ENCODE measurements at places on chromosomes 2 and 18. TPM values are rescaled to one million over a fixed set of nuclear protein-coding genes. Genes with fewer than 3 reads are reported as not detected.

DNA sequence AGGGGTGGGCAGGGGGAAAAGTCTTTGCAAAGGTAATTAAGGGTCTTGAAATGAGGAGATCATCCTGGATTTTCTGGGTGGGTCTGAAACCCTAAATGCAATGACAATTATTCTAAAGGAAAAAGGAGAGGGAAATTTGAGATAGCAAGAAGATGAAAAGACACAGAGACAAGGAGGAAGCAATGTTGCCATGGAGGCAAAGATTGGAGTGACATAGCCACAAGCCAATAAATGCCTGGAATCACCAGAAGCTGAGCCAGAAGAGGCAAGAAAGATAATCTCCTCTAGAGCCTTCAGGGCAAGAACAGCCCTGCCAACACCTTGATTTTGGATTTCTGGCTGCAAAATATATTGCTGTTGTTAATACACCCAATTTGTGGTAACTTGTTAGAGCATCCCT is 1246.3 kb upstream of the PIK3C3 start:
- no peaks in the 10 kb centered on the region for H3K4me1 ChIP-seq
- H3K27ac ChIP-seq = no peak overlapping the region
- H3K27me3 ChIP-seq = no peaks in the 10 kb centered on the region
- no peak overlapping the region for H3K4me3 ChIP-seq
- DNase-seq = no peak

The NCK2 gene
- 20.1 TPM for total RNA-seq

DNA sequence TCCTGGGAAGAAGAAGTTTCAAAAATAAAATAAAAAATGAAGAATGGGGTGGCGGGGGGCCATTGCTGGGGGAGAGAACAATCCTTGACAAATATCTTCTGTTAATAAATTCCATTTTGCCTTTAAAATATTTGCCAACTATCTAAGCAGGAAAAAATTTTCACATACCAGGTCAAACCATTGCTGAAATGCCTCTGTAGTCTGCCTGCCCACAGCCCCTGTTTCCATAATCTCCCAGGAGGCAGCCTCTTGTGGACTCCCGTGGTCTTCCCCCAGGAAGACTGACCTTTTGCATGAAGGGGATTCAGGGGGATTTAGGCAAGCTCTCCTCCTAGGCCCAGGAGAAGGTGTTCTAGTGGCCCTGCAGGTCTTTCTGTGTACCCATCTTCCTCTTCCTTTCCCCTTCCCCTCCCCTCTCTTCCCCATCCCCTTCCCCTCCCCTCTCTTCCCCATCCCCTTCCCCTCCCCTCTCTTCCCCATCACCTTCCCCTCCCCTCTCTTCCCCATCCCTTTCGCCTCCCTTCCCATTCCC is 61.0 kb downstream of the RPL37A start:
- no peaks in the 10 kb centered on the region for H3K36me3 ChIP-seq
- peaks cover 37% of the 10 kb centered on the region for H3K4me1 ChIP-seq
- H3K27me3 ChIP-seq = peaks cover 8% of the 10 kb centered on the region
- no peak overlapping the region for H3K27ac ChIP-seq
- DNase-seq = no peak

- H3K27me3 ChIP-seq = peaks cover 1% of the 10 kb centered on the region
- peak; percentile 95 for DNase-seq
- peak overlapping the region; percentile 98 for H3K27ac ChIP-seq
- H3K4me1 ChIP-seq = peaks cover 100% of the 10 kb centered on the region
- peak overlapping the region; percentile 84 for H3K4me3 ChIP-seq
- H3K36me3 ChIP-seq = no peaks in the 10 kb centered on the region
These were observed 88.1 kb upstream of the KLF7 start for GRCh38 chr2:207253666-207254345.

DNA sequence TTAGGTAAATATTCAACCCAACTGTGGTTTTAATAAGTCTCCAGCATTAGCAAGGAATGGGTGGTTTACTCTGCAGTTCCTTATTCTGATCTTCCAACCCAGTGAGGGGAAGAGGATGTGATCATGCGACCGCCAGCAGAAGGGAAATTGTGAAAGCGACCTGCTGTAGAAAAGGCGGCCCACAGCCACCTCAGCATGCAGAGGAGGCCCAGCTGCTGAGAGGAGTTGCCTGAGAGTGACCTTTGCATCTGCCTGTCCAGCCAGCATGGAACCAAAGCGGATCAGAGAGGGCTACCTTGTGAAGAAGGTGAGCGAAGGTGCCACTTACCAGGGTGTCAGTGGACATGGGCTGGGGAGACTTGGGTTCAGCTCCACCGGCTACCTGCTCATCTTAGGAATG is at the start of gene PLEK:
PLEK (plus strand) TSS at position 196 of the 400 bp plus-strand sequence; CDS start at position 266, 70 bp downstream.
- H3K36me3 ChIP-seq = no peaks in the 10 kb centered on the region
- no peak within 1 kb of the TSS for H3K4me3 ChIP-seq
- H3K4me1 ChIP-seq = peaks cover 16% of the 10 kb centered on the region
- peaks cover 12% of the 10 kb centered on the region for H3K27me3 ChIP-seq
- no peak within 1 kb of the TSS for H3K27ac ChIP-seq

DNA sequence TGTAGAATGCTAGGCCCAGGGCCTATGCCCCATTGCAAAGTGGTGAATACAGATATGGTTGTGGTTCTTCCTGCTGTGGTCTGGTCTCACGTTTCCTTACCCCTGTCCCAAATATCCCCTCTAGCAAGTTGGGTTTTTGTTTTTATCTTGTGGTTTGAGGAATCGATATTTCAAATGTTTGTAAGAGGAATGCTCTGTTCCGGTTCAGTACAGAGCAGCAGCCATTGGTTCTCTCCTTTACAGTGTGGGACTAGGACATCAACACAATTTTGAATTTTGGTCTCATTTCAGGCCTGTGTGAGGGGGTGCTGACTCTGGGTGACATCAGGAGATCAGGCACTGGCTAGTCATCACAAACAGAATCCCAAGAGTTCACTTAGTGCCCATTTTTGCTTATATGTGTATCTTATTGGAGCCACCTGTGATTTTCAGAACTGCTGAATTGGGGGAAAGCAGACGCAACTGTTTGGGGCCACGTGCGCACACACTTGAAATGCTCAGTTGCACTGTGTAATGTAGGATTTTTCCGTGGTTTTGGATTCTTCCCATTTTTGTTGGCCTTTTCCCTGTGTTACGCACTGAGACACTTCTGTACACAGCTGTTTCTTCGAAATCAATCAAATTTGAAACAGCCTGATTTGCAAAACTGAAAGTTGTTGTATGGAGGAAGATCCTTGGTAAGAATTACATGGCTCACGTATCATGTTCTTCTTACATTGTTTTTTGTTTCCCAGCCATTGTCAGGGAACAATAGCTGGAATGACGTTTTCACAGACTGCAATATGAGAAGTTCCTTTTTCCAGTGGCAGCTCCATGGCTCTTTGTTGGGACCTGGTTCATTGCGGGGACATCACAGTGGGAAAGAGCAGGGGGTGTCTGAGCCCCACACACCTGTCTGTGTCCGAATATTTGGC is 8.6 kb downstream of the SH3BP4 start:
- peaks cover 50% of the 10 kb centered on the region for H3K36me3 ChIP-seq
- H3K4me1 ChIP-seq = peaks cover 96% of the 10 kb centered on the region
- no peak for DNase-seq

DNA sequence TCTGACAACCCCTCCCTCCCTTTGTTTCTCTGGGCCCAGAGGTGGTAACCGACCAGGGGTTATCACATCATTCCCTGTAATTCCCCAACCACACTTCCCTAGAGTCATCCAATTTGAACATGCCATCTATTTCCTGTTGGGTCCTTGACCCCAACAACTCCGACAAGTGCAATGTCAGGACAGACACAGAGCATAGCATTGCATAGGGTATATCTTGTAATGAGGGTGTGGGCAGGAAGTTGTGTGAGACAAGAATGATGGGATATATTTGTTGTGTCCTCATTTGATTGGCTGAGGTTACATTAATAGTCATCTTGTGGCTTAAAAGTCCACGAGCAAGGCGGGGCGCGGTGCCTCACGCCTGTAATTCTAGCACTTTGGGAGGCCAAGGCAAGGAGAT is 33.4 kb upstream of the CNOT11 start:
- H3K27me3 ChIP-seq = no peaks in the 10 kb centered on the region
- H3K27ac ChIP-seq = no peak overlapping the region
- H3K4me1 ChIP-seq = no peaks in the 10 kb centered on the region
- no peak for DNase-seq

GRCh38 chr18:58529714-58530354 is 99.1 kb downstream of the ALPK2 start:
- H3K4me3 ChIP-seq = no peak overlapping the region
- H3K27me3 ChIP-seq = no peaks in the 10 kb centered on the region
- DNase-seq = peak; percentile 45
- H3K36me3 ChIP-seq = peaks cover 20% of the 10 kb centered on the region
- no peak overlapping the region for H3K27ac ChIP-seq

The GPATCH11 gene
- 8.6 TPM for total RNA-seq

- DNase-seq = no peak
- H3K4me1 ChIP-seq = no peaks in the 10 kb centered on the region
- no peaks in the 10 kb centered on the region for H3K36me3 ChIP-seq
- no peak overlapping the region for H3K27ac ChIP-seq
These were observed 29.2 kb upstream of the MSH2 start for GRCh38 chr2:47373747-47374146.

DNA sequence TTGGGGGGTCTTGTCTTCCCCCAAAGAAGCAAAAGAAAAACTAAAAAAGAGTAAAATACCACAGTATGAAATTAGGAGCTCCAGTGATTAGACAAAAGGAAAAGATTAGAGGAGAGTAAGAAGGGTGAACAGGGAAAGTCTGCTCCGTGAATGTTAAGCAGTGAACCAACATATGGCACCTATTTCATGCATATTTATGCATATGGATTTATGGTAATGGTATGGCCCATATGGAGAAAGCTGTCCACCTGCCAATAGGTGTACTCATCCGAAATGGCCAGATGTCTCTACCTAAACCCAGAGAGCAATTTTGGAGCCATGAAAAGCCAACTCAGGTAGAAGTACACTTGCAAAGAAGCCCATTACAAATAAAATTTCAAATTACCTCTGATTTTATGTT is 404.0 kb upstream of the RAB6C start:
- H3K4me1 ChIP-seq = no peaks in the 10 kb centered on the region
- DNase-seq = no peak
- no peaks in the 10 kb centered on the region for H3K36me3 ChIP-seq
- H3K27me3 ChIP-seq = no peaks in the 10 kb centered on the region

The RESP18 gene
- total RNA-seq = not detected

DNA sequence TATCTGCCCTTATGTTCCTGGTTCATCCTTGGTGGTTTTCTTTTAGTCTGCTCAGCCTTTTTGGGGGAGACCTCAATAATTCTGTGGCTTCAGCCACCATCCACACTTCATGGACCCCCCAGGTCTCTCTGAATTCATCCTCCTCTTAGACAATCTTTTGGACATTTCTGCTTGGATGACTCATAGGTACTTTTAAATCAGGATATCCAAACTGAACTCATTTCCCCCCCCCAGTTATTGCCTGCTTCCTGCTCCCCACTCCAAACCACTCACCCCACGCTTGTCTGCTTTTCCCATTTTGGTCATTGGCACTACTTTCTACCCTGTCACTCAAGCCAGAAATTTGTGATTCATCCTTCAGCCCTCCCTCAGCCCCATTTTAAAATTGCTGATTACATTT is 78.5 kb downstream of the TANC1 start:
- peaks cover 3% of the 10 kb centered on the region for H3K27me3 ChIP-seq
- peaks cover 65% of the 10 kb centered on the region for H3K4me1 ChIP-seq
- peak overlapping the region; percentile 46 for H3K4me3 ChIP-seq
- no peak for DNase-seq
- H3K36me3 ChIP-seq = peaks cover 14% of the 10 kb centered on the region

The GKN2 gene
- total RNA-seq = not detected

The TEX51 gene
- total RNA-seq = not detected

- peaks cover 2% of the 10 kb centered on the region for H3K27me3 ChIP-seq
- H3K4me1 ChIP-seq = peaks cover 31% of the 10 kb centered on the region
- H3K36me3 ChIP-seq = no peaks in the 10 kb centered on the region
- H3K4me3 ChIP-seq = no peak overlapping the region
- DNase-seq = no peak
- H3K27ac ChIP-seq = no peak overlapping the region
These were observed 49.5 kb downstream of the CYP27C1 start for GRCh38 chr2:127170452-127171197.

The DSG4 gene
- total RNA-seq = not detected

The SEH1L gene
- 53.6 TPM for total RNA-seq

The REG3G gene
- not detected for total RNA-seq

DNA sequence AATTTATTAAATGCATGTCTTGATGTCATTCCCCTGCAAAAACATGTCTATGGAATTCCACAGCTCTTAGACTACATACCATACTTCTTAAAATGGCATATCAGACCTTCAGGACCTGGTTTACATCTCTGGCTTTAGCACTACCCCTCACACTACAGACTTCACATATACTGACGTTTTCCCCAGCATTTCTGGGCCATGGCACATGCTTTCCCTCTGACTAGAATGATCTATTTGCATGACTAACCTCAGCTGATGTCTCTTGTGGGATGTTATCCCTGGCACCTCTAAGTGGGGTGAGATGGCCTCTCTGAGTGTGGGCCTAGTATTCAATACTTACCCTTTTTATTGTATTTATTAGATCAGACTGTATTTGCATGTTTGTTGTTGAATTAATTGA is 381.6 kb downstream of the ERBB4 start:
- DNase-seq = no peak
- H3K4me3 ChIP-seq = no peak overlapping the region
- peaks cover 6% of the 10 kb centered on the region for H3K4me1 ChIP-seq
- H3K27me3 ChIP-seq = no peaks in the 10 kb centered on the region
- no peaks in the 10 kb centered on the region for H3K36me3 ChIP-seq
- no peak overlapping the region for H3K27ac ChIP-seq

- H3K4me3 ChIP-seq = no peak overlapping the region
- 0 out of 2 replicates have a peak, but pooled peaks cover under 1% of the 10 kb centered on the region for H3K36me3 ChIP-seq
- H3K27me3 ChIP-seq = no peaks in the 10 kb centered on the region
These were observed 302.1 kb downstream of the LPIN1 start for GRCh38 chr2:12048550-12048949.

DNA sequence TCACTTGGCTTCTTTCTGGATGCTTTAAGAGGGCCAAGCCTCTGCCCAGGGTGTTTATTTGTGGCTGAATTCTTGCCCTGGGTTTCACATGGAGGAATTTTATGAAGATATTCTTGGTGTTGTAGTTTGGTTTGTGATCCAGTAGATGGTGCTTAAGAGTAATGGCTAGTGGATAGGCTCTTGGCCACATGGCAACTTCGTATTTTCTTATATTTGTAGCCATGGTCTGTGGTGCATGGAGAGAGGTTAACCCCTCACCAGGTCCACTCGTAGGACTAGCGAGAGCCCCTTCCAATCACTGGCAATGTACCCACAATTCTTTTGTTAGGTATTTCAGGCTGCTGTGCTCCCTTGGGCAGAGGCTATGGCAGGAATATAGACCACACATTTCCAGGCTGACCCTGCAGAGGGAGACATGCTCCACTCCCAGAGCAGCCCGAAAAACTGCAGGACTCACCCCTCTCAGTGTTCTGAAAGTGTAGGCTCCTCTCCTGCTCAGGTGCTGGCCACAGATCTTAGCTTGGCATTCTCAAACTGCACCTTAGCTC is 582.1 kb upstream of the SETBP1 start:
- H3K4me3 ChIP-seq = no peak overlapping the region
- H3K27me3 ChIP-seq = no peaks in the 10 kb centered on the region
- DNase-seq = no peak
- no peak overlapping the region for H3K27ac ChIP-seq

The PPP1R1C gene
- total RNA-seq = 0.19 TPM
